Tibial artery (tissue), 4 donors: ENCODE measurements at places on chromosomes 4 and X.

- no peak for DNase-seq
Measured at GRCh38 chr4:37757761-37758160, 68.7 kb upstream of the PGM2 start.

DNA sequence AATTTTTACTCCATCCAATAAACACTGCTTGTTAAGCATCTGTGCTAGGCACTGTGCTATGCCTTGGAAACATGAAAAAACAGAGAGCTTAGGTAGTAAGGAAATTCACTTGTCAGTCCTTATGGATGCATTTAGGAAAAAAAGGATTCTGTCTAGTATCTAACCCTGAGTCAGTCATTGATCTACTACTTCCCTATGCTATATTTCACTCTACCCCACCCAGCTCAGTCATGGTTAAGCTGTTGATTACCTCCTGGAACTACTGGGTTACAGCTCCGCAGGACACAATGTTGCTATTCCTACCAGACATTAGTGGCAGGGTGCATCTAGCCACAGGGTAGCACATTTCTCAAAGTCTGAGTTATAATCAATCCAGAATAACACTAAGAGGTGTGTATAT, 2.9 kb upstream of the USP53 start:
- DNase-seq, result no peak

DNA sequence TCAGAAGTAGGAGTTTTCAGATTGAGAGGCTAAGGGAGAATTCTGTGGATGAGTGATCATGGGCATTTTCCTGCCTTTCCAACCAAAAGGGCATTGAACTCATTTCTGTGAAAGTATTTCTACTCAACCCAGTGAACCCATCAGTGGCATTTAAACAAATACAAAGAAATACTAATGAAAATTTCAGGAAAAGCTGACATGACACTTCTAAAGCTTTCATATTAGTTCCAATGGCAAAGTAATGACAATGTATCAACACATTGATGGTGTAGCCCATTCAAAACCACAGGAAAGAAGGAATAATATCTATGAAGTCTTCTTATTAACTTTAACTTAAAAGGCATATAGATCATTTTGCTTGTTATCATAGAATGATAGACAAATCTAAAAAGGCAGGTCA, 183.5 kb upstream of the ANXA10 start:
- DNase-seq, result no peak

GRCh38 chr4:24266951-24267722, 317.2 kb downstream of the DHX15 start:
- no peak for DNase-seq

GRCh38 chr4:120916937-120917336, 5.6 kb downstream of the PRDM5 start:
- DNase-seq, result no peak

GRCh38 chrX:49166914-49167739, 4.6 kb downstream of the MAGIX start:
- DNase-seq, result peak; percentile 96

GRCh38 chrX:41923978-41924683, 777 bp upstream of the CASK start:
- peak; percentile 54 for DNase-seq

DNA sequence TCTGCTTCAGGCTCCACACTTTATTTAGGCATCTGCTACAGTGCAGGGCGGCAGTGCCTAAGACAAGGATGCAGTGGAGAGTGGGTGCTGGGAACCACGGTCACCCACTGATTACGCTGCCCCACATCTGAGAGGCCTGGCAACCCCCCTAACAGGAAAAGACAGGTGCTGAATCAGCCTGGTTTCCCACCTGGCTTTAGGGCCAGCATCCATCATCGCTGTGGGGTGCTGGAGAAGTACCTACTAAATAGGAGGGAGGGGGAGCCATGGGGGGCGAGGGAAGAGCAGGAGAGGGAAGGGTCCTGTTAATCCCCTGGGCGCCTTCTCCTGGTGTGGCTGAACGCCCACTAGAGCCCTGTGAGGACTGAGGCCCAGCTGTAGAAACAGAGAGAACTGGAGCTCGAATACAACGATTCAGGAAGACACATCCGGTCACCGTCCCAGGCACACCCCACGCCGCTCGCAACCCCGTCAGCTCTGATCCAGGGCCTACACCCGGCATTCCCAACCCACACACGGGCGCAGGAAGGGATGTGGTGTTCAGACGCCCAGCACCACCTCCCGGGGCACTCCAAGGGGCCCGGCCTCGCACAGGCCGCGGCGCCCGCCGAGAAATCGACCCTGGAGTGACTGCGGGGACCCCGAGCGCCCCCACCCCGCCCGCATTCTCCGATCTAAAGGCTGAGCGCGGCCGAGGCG, 554 bp downstream of the DCTD start:
- peak; percentile 77 for DNase-seq

GRCh38 chrX:84363051-84363450, 139.2 kb downstream of the HDX start:
- no peak for DNase-seq

GRCh38 chr4:138639018-138639741, 376.4 kb upstream of the NOCT start:
- DNase-seq, result no peak

GRCh38 chr4:22668301-22668700, 24.4 kb upstream of the GBA3 start:
- no peak for DNase-seq

DNA sequence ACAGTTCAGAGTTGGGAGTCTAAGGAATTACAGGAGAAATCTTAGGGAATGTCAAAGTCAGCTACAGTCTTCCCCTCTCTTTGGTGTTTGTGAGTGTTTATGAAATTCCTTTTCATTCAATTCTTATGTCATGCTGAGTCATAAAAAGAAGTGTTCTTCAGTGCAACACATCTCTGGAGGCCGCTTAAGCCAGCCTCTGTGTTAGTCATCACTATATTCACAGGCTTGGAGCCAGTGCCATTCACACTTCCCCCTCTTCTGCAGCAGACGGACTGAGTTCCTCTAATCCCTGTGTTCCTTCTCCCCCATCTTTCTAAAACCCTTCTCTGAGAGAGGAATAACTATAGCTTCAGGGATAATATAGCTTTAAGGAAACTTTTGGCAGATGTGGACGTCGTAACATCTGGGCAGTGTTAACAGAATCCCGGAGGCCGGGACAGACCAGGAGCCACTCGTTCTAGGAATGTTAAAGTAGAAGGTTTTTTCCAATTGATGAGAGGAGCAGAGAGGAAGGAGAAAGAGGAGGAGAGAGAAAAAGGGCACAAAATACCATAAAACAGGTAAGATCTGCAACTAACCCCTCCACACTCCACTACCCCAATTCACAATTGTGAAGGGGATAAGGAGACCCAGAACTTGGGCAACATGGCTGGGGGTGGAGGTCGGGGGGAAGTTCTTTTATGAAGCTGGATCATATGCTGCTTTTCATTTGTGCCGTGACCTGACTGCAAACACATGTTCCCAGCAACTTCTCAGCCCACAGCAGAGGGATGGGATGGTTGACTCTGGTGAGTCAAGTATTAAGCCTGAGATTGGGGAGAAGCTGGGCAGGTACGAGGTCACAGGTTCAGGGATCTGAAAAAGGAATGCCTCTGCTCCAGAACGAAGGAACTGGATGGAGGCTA, at the start of gene SRPX2:
SRPX2 (plus strand) TSS at position 244 of the 905 bp plus-strand sequence. CDS start 2,124 bp downstream, outside the sequence.
- DNase-seq, result peak; percentile 76

DNA sequence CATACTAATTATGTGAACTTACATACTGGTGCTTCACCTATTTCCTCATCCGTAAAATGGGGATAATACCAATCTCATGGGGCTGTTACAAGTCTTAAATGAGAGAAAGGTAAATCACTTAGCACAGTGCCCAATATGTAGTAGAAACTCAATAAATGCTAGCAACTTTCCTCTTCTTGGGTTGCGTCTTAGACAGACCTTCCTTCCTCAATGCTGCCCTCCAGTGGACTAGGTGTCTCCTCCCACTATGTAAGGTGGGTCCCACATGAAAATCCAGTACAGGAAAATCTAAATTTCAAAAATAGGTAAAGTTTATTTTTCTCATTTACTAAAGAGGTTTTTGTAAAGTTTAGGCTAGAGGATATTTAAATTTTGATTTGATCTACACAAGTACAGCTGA, 20.6 kb downstream of the ZDHHC9 start:
- peak; percentile 26 for DNase-seq

- DNase-seq, result no peak
Measured at GRCh38 chr4:113222471-113222870, 173.0 kb downstream of the ANK2 start.

GRCh38 chr4:154928640-154929257, 147.7 kb downstream of the RBM46 start:
- DNase-seq, result no peak

- no peak for DNase-seq
Measured at GRCh38 chr4:133275246-133275645, 126.2 kb downstream of the PCDH10 start.

DNA sequence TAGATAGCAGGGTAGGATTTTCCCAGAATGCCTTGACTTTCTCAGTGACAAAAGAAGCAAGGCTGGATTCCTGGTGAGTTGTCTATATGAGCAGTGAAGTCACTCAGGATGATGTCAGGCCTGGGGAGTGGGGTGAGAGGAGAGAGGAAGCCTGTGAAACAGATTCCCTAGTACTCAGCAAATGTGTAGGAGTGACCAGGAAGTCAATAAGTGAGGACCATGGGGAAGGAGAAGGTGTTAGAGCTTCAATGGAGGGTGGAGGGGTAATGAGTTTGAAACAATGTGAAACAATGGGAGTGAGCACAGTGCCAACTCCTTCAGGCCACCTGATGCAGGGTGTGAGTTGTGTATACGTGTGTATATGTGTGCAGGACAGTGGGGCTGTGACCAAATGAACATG, 2.4 kb upstream of the SLC9A6 start:
- DNase-seq, result no peak

DNA sequence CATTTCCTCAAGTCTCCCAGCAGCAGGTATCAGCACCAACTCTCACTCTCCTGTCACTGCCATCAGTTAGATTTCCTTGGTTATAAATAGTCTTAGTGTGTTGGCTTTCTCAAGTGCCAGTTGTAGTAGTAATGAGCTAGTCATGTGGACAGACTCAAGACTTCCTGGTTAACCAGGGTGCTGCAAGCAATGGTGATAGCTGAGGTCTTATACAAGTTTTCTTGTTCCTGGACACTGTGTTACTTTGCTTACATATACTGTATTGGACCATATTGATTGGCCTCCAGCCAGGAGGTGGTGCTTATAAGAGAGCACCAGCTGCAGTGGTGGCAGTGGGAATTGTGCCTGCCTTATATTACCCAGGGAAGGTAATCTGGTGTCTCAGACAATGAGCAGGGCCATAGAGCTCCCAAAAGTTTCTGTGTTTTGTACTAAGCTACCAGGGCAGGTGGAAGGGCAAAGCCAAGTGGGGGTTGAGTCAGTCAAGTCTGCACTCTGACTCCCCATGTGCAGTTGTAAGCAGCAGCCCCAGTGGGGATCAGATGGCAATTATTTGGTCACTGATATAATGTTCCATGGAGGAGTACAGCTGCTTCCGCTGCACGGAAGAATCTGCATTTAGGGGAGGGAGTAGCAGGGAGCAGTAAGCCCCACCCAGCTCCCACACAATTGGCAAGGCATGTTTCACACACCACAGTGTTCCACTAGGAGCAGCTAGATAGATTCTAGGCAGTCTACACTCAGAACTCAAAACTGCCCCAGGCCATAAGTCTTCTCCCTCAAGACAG, 24.1 kb upstream of the ZDHHC15 start:
- no peak for DNase-seq

GRCh38 chrX:129188231-129188630, 335.1 kb downstream of the SMARCA1 start:
- DNase-seq, result no peak

- no peak for DNase-seq
Measured at GRCh38 chr4:12036450-12036849, 607.8 kb upstream of the HS3ST1 start.

DNA sequence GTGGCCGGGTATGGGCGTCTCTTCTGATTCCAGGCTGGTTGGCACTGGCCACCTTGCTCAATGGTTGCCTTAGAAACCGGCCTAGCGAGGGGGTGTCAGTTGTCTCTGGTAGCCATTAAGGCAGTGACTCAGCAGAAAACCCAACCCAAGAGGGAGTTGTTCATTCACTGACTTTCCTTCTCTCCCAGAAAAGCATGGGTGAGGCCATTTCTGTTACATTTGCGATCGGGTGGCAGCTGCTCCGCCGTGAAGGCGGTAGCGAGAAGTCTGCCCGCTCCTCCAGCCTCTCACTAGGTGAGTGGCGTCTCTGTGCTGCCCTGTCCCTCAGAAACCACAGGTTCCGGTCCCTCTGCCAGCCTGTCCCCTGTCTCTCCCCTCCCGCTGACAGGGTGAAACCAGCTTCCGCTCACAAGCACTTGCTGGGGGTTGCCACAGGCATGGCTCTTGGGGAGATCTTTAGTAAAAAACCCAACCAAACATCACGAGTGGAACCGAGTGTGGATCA, 17.4 kb downstream of the IRAK1 start:
- DNase-seq, result peak; percentile 31

GRCh38 chr4:25485104-25485503, 108.0 kb downstream of the ANAPC4 start:
- DNase-seq, result no peak

- DNase-seq, result no peak
Measured at GRCh38 chrX:10327651-10328050, 170.9 kb downstream of the CLCN4 start.

DNA sequence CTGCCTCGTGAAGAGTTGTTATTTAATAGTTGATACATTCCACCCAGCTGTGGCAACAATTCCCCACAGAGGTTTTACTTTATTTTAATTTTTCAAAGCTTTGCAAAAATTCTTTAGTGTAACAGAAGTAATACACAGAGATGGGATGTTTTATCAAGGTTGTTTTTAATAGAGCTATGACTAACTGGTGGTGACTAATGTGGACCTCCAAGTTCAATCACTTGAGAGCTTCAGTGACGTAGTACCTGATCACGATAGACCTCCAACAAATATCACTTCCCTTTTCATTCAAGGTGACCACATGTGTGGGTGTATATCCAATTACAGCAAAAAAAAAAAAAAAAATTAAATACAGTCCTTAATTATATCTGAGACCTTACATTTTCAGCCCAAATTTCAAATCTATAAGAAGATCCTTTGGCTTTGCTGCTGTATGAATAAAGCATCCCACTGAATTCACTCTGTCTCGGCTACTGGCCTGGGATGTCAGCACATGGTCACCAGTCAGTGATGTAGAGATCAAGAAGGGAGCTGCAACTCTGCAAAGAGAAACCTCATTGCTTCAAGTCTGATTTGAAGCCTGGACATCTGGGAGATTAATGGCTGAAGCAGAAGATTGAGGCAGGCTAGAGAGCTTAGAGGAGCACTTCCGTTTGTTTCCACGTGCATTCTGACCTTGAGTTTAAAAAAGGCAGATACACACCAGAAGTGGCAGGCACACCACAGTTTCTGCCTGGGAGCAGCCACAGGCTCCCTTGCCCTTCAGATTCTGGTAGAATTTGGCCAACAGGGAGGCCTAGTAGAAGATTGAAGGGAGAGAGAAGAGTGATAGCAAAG, 345.9 kb upstream of the NOCT start:
- DNase-seq, result no peak

GRCh38 chr4:54574500-54574899, 83.3 kb upstream of the KIT start:
- DNase-seq, result no peak

DNA sequence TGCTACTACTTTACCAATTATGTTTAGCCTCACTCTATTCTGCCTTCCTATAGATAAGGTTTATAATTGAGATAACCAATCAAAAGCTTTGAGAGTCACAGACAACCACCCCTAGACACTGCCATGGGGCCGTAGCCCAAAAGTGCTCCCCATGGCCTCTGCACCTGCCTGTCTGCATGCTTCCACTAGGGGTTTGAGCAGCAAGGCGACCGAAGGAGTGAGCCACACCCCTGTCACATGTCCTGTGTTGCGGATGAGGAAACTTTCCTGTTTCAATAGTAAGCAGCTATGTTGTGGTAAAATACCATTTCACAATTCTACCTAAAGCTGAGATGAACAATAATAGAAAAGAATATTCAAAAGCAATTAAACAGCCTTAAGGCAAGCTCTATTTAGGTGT, 856.0 kb upstream of the FRG1 start:
- DNase-seq, result no peak
